Heart right ventricle (tissue), 16 donors: ENCODE measurements at places on chromosomes 12 and 14.

GRCh38 chr12:65948320-65949008 is 124.2 kb downstream of the HMGA2 start:
- peak; percentile 82 for DNase-seq

DNA sequence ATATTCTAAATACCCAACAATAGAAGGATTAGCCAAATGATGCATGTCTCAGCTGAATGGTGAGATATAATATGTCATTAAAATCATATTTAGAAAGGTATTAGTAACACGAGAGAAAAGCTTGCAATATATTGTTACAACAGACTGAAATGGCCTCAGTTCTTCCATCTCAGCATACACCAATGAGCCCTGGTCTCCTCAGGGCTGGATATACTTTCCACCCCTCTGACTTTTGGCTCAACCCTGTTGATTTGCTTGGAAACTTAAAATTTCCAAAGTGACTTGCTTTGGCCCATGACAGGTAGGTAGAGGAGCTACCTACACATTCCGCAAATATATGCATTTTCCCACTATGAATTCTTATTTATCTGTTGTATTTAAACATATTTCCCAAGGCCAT is 908.1 kb upstream of the TMEM132C start:
- no peak for DNase-seq

DNA sequence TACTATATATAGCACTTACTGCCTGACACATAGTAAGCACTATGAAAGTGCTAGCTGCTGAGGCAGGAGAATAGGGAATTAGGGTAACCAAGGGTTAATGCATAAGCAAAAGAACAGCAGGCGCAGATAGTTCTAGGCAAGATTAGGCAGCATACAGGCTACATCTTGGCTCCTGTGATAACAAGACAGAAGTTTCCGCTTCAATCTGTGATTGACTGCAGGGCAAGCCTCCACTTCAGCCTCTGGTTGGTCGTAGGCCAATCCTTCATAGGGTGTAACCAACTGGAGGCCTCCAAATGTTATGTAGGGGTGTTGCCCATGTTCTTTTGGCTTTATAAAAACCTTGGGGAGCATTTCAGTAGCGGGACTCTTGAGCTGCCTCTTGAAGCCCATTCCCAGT is 46.9 kb downstream of the KLHL28 start:
- DNase-seq, result no peak

- DNase-seq, result no peak
Observed at GRCh38 chr12:46480724-46481123, 108.2 kb upstream of the SLC38A2 start.

DNA sequence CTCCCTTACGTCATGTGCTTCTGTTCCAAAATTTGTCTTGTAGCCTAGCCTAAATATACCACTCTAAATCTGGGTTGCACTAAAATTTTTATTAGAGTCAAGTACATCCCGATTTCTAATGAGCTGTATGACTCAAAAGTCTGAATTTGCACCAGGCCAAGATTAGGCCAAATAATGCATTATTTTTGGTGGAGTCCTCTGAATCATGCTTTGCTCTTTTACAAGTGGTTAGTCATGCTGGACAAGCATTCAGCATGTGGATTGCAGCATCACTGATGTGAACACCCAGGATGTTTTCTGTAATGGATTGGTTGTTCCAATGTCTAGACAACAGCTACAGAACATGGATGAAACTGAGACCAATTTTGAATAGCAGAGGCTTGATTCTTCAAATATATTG is 23.7 kb downstream of the HEBP1 start:
- no peak for DNase-seq

DNA sequence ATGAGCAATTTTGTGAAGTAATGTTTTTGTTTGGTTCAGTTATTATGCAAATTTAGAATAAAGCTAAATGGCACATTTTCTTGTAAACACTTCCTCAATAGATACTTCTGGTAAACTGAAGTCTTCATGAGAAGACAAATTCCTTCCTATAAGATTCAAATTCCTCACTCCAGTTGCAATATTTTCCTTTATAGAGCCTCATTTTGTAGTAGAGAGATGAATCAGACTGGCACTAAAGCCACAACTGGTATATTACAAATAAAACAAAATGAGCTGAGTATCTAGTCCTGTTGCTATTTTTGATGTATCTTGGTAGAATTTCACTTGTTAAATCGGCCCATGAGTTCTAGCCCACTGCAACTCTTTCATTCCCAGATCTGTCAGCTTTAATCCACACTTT is 5.5 kb downstream of the LGR5 start:
- no peak for DNase-seq

- DNase-seq, result peak; percentile 90
Observed at GRCh38 chr14:21092273-21093011, 6.0 kb downstream of the ZNF219 start.

DNA sequence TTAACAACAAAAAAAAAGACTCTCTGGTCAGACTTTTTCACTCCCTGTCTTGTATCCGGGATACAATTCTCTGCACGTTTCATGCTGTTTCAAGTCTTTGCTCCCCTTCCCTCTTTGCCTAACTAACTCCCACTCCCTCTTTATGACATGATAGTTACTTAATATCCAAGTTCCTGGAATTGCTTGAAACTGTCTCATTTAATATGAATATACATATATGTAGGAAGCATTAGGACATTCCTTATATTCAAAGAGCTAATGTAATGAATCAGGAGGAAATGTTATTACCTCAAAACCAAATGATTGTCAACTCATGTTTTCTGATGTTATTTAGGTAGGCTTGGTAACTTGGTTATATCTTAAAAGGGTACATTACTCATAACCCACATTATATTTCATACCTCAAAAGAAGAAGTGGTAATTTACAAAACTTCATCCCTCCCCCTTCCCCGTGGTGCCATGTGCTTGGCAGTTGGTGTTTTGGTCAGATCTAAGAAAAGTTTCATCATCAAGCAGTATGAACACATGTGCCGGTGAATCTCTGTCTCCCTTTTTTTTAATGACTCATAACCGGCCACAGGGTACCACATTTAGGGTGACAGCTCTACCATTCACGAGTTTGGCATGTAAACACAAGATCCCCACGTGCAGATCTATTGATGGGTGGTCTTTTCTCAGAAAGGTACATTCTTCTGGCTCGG is 56.5 kb downstream of the HCAR2 start:
- no peak for DNase-seq

- no peak for DNase-seq
Observed at GRCh38 chr12:11798006-11798708, 148.7 kb downstream of the ETV6 start.
